ENCODE measurements at places on chromosomes 6 and 20.

DNA sequence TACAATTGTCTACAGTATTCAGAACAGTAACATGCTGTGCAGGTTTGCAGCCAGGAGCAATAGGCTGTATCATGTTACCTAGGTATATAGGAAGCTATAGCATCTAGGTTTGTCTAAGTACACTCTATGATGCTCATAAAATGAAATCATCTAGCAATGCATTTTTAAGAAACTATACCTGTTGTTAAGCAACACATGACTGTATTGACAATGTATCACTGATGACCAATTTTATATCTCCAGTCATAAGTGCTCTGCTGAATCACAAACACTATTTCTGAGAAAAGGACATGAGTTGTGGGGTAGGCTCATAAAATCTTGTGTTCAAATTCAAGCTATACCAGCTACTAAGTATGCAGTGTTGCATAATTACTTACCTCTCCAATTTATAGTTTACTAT lies 501.3 kb downstream of the CD109 start:
- no peak for DNase-seq

GRCh38 chr6:43770372-43771209 lies 580 bp downstream of the VEGFA start:
- peak; percentile 68 for DNase-seq

DNA sequence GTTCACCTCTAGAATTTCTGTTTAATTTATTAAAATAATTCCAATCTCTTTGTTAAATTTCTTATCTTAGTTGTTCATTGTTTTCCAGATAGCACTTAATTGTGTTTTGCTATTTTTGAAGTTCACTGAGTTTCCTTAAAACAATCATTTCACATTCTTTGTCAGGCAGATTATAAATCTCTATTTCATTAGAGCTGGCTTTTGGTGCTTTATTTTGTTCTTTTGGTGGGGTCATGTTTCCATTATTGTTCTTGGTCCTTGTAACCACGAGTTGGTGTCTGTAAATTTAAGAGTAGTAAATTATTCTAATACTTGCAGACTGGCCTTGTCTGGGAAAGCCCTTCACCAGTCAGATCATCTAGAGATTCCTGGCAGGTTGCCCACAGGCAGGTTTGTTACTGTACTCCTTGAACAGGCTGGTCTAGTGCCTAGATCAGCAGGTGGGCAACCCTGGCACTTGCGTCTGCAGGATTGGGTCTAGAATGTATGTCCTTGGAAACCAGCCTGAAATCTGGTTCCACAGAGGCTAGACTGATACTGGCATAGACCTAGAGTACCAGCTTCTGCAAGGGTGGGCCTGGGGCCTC lies 110.4 kb downstream of the ADGB start:
- no peak for DNase-seq

DNA sequence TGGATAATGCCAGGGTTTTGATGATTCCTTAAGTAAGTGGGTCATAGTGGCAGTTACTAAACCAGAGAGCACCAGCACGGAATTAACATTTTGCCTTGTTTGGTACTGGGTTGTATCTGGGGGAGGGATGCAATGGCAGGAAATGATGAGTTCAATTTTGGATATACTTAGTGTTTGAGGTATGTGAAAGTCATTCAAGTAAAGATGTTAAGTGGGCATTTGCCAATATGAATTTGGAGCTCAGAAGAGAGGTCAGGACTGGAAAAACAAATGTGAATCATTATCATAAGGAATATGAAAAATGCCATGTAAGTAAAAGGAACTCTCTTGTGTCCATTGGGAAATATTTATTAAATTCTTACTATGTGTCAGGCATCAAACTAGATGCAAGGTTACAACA lies 6.2 kb downstream of the PXT1 start:
- DNase-seq, result no peak

DNA sequence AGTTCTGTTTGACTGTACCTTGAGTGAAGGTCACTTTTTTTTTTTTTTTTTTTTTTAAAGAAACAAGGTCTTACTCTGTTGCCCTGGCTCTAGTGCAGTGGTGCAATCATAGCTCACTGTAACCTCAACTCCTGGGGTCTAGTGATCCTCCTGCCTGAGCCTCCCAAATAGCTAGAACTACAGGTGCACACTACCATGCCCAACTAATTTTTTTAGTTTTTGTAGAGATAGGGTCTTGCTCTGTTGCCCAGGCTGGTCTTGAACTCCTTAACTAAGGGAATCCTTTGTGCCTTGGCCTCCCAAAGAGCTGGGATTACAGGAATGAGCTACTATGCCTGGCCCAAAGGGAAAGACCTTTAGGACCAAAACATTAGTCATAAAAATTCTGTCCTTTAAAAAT lies 413.7 kb downstream of the CDKAL1 start:
- DNase-seq, result no peak

DNA sequence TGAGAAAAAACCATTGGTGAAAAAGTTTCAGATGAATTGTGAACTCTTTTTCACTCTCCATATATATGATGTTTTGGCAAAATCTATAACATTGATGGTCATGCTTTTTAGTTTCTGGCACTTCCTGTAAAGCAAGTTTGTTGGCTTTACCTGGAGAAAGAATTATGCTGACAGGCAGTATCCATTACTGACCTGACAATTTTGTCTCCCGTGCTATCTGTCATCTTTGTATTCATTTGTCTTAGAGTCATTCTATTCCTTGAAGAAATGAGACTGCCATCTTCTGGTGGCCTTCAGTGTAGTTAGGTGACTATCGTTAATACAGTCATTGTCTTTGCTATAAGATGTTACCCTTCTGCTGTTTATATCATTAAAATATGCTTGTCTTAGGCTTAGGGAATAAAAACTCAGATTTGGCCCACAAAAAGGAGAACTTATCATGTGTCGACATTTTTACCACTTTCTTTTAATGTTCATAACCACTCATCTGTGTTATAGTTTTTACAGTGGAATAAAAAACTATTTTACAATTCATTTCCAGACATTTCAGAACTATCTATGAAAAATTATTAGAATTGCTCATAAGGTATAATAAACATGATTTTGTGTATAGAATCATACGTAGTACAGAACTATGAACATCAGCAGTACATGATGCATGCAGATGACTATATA lies 707.0 kb downstream of the EPM2A start:
- no peak for DNase-seq

- DNase-seq, result no peak
These were observed 40.2 kb downstream of the PLEKHG1 start for GRCh38 chr6:150639823-150640331.

- no peak for DNase-seq
These were observed 52.1 kb upstream of the FBXO30 start for GRCh38 chr6:145866456-145867396.

DNA sequence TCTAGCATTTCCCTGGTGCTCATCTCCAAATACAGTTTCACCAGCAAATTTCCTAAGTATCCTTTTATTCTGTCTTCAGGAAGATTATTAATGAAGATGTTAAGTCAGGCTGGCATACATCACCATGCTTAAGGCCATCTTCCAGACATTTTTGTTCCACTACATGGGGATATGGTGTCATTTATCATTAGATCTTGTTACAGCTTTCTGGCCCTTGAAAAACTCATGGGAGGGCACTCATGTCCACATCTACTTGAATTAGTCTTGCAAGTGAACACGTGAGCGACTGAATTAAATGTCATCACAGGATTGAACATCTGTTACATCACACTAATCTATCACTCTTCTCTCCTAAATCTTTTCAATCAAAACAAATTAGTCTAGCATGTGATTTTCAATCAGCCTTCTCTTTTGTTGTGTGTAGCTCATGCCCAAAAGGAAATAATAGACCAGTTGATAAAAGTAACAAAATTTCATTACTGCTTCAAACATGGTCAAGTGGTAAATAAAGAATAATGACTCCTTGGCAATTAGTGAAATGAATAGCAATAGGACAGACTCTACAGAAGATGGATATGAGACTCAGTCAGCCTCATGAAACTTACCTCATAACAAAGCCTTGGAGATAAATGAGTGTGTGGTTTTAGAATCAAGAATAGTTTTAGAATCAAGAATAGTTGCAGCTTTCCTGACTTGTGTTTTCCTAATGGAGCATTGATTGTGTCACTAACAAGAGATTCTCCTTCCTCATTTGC lies 80.5 kb downstream of the MTFR2 start:
- no peak for DNase-seq

DNA sequence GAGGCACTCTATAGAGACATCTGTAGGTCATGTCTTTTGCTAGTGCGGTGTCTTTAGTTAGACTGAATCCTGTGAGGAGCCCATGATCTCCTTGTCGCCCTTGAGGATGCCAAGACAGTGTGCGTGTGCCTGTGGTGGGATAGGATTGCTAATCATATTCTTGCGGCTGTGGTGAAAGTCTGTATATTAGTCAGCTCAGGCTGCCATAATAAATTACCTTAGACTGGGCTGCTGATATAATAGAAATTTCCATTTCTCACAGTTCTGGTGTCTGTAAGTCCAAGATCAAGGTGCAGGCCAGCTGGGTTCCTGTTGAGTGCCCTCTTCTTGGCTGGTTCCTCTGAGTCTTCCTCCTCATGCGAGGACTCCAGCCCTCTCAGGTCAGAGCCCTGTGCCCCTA lies 141.2 kb downstream of the JARID2 start:
- no peak for DNase-seq

- DNase-seq, result no peak
These were observed 4.8 kb downstream of the CDH4 start for GRCh38 chr20:61256824-61257223.
